GF-D8 (cell line): ENCODE measurements at places on chromosomes 2 and 18.

DNA sequence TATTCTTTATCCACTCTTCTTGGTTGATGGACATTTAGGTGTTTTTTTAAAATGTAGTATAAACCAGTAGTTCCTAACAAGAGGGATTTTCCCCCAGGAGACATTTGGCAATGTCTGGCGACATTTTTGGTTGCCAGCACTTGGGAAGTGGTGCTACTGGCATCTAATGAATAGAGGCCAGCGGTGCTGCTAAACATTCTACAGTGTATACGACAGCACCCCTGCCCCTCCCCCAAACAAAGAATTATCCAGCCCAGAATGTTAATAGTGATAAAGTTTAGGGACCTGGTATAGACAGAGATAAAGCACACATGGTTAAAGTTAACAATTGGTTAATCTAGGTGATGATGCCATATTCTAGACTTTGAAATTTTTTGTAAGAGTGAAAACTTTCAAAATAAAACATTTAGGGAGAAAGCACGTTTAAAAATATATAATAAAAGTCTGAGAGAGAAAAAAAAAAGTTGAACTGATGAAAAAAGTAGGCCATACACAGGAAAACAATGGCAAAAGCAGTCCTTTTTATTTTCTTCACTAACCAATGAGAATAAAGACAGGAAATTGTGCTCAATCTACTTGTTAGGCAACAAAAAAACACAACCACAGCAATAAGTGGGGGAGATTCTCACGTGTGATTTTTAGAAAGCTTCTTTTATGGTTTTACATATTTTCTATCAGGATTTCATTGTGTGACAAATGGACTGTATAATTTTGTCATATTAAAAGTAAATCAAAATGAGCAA is 14.8 kb downstream of the FBXO48 start:
- DNase-seq, result no peak

- no peak for DNase-seq
These were observed 6.1 kb upstream of the CCDC102B start for GRCh38 chr18:68791801-68792200.

GRCh38 chr2:186365406-186365805 is 120.7 kb upstream of the ZC3H15 start:
- no peak for DNase-seq

DNA sequence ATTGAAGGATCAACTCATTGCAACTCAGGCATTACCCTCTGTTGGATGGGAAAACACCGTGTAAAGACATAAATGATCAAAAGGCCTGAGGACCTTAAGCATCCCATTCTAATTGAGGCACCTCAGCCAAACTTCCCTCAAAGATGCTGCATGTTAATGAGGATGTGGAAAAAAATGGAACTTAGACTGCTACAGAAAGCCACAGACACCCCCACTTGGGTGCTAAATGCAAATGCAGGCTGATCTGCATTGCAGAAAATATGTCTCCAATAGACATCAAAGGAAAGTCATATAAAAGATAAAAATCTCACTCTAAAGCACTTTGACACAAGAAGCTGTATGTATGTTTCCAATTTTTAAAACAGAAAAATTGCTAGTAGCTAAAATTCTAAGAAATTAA is 504.7 kb downstream of the KCNJ3 start:
- DNase-seq, result no peak

DNA sequence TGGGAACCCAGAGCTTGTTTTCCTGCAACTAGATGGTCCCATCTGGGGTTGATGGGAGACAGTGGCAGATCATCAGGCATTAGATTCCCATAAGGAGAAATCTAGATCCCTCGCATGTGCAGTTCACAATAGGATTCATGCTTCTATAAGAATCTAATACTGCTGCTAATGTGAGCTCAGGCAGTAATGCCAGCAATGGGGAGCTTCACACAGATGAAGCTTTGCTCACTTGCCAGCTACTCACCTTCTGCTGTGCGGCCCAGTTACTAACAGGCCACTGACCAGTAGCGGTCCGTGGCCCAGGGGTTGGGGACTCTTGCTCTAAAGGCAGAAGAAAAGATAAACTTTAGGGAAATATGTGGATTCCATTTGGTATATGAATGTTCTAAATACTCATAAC is 192.9 kb downstream of the AFF3 start:
- no peak for DNase-seq

- no peak for DNase-seq
These were observed 100.7 kb downstream of the NFATC1 start for GRCh38 chr18:79496237-79496977.

- no peak for DNase-seq
These were observed 985 bp downstream of the ILKAP start for GRCh38 chr2:238202326-238203093.

DNA sequence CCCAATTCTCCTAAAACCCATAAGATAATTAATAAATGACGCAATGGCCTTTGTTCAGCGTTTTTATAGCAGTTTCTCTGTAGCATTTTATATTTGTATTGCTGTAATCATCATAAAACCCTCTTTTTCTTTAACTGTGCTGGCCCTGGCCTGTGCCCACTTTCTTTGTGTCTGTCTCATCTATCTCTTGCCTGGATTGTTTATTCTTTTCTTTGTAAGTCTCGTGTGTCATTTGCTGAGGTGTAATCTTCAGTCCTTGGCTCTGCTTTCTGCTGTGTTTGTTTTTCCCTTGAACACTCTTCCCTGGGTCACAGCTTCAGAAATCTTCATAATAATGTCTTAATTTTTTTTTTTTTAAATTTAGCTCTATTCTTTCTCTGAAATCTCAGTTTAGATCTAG is 525.8 kb upstream of the LINC00305 start:
- no peak for DNase-seq

DNA sequence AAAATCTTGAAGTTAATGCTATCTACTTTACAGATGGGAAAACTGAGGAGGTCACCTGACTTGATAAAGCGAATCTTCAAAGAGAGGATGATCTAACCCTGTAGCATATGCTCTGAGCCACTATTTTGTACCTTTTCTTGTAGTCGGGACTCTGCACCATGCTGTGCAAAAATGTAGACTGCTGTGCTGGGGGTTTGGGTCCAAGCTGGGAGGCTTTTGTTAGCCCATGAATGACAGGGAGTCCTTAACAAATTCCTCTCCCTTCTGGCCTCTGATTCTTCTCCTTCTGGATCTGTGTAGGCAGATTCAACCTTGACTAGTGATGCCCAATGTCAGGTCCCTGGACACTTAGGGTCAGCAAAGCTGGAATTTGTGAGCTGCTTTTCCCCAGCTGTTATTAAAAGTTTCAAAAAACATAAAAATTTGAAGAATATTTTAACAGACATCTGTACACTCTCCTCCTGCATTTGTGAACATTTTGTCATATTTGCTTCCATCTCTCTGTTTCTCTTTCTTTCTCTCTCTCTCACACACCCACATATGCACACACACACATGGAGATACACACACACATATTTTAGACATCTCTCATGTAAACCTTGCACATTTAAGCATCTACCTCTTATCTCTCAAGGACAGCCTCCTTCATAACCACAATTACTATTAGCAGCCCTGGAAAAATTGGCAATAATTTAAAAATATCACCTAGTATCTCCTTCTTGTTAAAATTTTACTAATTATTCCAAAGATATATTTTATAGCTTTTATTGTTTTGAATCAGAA is 335.0 kb upstream of the TRIB2 start:
- no peak for DNase-seq

DNA sequence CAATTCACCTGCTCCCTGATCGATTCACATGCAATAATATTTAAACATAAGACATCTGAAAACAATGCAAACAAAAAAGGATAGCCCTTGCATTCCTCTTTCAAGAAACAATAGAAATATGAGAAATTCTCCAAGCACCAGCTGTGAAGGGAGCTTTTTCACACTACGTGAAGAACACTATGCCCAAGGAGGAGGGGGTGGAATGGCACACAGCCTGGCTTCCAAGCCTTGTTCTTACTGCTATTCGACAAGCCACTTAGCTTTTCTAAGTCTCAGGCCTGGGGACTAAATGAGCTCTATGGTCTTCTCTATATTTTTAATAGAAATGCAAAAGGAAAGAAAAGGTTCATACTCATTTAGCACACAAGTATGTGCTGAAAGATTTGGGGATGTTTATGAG is 92.2 kb upstream of the CHRNA1 start:
- DNase-seq, result no peak
